ENCODE measurements at places on chromosomes 3 and 15.

- no peak for DNase-seq
Observed at GRCh38 chr3:194383276-194383940, 13.9 kb upstream of the LRRC15 start.

DNA sequence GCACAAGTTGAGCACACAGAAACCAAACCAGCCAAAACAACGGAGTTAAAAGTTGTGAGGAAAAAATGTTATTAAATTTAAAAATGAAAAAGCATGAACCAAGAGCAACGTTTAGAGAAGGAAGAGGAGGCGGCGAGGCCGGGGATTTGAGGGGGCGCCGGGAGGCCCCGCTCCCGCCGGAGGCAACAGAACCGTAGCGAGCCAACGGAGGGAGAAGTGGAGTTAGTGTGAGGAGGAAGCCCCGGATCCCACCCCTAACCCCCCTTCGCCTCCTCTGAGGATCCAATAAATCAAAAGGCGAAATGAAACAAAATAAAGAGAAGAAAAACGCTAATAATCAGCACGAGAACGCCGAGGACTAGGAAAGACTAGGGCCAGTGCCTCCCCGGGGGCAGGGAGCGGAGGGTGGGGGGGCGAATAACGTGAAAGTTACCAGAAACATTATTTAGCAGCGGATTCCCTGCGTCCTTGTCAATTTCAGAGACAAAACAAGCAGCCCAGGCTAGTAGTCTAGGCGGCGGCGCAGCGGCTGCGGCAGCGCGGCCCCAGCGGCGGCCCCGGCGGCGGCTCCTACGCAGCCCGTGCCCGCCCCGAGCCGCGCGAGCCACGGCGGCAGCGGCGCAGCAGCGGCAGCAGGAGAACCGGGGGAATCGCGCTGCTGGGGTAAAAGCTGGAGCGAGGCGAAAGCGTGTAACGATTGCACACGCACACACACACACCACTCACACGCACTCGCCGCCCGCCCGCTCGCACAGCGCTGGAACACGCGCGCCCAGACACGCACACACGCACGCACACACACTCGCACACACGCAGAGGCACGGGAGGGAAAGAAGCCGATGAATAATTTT, 1.7 kb downstream of the MEIS2 start:
- no peak for DNase-seq

DNA sequence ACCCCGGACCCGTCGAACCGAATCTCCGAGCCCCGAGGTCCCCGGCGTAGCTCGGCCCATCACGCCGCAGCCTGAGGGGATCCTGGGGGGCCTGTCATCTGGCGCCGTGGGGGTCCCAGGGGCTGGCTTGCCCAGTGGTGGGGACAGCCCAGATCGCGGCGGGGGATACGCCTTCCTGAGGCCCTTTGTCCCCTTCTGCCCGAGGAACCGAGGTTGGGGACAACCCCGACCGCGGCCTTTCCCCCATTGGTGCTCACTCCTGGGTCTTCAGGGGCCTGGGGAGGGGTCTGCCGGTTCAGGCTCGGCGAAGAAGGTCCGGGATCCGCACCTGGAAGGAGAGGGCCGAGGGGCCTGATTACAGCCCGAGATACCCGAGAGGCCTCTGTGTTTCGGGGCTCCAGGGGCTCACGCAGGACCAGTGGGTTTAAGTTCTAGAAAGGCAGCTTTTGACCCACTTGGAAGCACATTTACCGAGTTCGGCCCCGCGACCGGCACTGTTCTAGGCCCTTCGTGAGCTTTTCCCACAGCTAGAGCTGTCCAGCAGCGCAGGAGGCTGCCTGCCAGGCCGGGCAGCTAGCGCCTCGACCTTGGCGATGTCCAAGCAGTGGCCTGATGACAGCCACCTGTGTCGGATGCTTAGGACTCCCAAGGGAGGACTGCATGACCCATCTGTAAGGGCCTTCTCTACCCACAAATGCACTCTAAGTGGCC, 504 bp downstream of the ABHD2 start:
- DNase-seq: no peak

- DNase-seq: no peak
Observed at GRCh38 chr3:30962084-30962483, 67.6 kb upstream of the GADL1 start.

All from activated naive CD4-positive, alpha-beta T cell (primary cell).